ENCODE measurements at places on chromosomes 13 and 19. TPM values are rescaled to one million over a fixed set of nuclear protein-coding genes. Genes with fewer than 3 reads are reported as not detected.

Gene ZNF442
- 3.4 TPM for total RNA-seq

Gene MCEMP1
- total RNA-seq = 0.14 TPM

Gene RNF225
- total RNA-seq = not detected

Gene COL5A3
- 5.9 TPM for total RNA-seq

Gene KRTDAP
- total RNA-seq = not detected

Gene ISYNA1
- 37.1 TPM for total RNA-seq

Gene CC2D1A
- 57.1 TPM for total RNA-seq

Gene ZNF283
- total RNA-seq = 10.3 TPM

Gene KCNC3
- total RNA-seq = 8.6 TPM

DNA sequence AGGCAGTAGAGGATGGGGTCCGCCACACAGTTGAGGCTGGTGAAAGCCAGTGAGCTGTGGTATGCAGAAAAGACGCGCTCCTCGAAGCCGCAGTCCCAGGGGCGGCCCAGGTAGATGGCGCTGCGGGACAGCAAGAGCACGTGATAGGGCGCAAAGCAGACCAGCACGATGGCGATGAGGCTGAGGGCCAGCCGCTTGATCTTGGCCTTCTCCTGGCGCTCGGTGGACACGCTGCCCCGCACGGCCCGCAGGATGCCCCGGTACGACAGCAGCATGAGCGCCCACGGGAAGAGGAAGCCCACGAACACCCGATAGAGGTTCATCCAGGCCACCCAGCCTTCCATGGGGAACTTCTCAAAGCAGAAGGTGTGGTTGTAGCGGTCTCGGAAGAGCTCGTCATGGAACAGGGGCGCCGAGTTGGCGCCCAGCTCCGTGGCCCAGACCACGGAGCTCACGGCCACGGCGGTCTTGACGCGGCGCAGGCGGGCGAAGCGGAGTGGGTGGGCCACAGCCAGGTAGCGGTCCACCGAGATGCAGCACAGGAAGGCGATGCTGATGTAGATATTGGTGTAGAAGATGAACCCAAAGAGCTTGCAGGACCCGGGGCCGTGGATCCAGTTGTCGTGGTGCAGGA is 6.5 kb upstream of the OPA3 start:
- DNase-seq = peak; percentile 49

DNA sequence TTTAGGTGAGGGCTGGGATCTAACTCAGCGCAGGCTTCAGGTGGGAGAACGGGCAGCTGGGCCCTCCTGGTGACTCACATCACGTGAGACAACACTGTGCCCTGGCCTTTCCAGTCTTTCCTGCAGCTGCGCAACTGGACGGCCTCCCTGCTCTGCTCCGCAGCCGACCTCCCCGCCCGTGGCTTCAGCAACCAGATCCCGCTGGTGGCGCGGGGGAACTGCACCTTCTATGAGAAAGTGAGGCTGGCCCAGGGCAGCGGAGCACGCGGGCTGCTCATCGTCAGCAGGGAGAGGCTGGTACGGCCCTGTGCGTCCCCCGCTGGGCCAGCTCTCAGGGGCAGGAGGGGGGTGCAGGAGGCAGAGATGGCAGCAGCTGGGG is 8.8 kb downstream of the SPPL2B start:
- no peak for DNase-seq

GRCh38 chr19:35251456-35251855 is 2.7 kb downstream of the LSR start:
- no peak for DNase-seq

DNA sequence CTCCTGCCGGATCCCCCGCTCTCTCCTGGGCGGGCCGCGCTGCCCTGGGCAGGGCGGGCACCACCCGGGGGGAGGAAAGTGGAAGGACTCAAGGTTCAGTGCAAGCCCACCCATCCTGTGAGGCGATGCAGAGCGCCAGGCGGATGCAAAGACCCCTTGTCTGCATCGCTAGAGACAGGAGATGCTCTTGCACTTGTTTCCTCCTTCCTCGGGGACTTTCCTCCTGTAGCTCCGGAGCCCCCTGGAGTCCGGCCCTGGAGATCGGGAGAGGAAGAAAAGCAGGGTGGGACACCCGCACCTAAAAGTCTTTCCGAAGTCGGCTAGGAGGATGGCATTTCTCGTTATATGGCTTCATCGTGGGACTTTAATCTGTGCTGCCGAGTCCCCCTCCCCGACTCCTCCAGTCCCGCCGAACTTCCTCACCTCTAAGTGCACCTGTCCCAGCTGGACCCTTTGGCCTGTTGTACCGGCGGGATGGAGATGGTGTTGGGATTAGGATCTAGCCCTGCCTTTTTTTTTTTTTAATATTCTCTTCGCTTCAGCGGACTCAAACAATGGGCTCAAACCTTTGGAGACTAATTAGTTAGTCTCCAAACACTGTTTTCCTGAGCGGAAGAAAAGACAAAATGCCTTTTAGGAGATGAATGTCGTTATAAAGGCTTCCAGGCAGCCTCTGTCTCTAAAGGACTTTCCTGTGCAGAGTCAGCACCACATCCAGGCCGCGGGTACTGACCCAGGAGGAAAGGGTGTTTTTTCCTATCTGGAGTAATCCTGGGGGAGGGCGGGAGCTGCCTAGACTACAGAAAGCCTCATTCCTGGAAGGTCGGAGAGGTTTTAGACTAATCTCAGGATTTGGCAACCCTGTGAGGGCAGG is 725 bp downstream of the FAM124A start:
- DNase-seq = no peak

GRCh38 chr13:80989747-80990146 is 648.8 kb upstream of the SPRY2 start:
- no peak for DNase-seq

- DNase-seq = no peak
Measured at GRCh38 chr19:10418235-10418484, 2.2 kb upstream of the PDE4A start.

DNA sequence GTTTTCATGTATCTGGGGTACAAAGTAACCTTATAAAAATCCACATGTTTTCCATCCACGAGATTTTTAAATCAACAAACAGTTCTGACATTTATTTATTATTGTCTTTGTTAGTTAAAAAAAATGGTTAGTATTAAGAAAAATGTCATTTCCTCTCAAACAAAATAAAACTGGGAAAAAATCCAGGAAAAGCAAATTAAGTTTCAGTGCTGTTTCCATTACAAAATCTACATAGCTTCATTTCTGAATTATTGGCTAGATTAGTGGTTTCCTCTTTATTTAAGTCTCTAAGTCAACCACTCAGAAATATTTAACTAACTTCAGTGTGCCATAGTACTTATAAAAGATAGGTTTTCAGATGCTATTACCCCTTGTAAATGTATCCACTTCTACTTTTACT is 49.1 kb downstream of the MZT1 start:
- no peak for DNase-seq

DNA sequence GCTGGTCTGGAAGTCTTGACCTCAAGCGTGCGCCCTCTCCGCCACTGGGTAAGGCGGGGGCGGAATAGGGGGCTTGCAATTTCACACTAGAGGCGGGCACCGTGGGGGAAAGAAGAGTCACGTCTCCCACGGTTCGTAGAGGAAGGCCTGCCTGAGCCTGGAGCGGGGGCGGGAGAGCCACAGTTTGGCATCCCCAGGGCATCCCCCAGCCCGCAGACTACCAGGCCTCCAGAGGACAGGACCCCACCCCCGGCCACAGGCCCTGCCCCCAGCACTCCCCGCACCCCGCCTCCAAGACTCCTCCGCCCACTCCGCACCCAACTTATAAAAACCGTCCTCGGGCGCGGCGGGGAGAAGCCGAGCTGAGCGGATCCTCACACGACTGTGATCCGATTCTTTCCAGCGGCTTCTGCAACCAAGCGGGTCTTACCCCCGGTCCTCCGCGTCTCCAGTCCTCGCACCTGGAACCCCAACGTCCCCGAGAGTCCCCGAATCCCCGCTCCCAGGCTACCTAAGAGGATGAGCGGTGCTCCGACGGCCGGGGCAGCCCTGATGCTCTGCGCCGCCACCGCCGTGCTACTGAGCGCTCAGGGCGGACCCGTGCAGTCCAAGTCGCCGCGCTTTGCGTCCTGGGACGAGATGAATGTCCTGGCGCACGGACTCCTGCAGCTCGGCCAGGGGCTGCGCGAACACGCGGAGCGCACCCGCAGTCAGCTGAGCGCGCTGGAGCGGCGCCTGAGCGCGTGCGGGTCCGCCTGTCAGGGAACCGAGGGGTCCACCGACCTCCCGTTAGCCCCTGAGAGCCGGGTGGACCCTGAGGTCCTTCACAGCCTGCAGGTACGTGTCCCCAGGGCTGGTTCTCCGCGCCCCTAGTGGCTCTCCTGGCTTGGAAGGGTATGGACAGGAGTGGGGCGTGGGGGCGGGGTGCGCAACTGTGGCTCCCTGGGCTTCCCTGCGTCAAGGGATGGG is at the start of gene ANGPTL4:
Gene ANGPTL4, plus strand, starts transcription at position 353 of the 969 bp plus-strand sequence. Its CDS starts 167 bp downstream, at position 520.
- peak; percentile 58 for DNase-seq

GRCh38 chr19:1226227-1226518 is 11.6 kb downstream of the CBARP start:
- DNase-seq = no peak

DNA sequence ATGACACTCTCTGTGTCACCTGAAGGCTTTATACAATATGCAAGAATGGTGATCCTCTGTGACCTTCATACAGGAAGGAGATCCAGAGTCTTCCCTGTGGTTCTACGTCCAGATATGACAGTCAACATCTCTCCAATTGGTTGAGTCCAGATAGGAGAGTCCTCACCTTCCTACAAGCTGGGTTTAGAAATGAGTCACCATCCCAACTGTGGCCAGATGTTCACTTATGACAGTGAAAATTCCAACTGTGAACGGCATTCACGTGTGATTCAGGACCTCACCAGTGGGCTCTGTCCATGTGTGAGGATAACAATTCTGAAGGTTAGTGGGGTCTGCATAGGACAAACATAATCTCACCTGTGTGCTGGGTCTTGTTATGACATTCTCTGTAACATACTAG is 52.5 kb upstream of the ZNF728 start:
- no peak for DNase-seq

DNA sequence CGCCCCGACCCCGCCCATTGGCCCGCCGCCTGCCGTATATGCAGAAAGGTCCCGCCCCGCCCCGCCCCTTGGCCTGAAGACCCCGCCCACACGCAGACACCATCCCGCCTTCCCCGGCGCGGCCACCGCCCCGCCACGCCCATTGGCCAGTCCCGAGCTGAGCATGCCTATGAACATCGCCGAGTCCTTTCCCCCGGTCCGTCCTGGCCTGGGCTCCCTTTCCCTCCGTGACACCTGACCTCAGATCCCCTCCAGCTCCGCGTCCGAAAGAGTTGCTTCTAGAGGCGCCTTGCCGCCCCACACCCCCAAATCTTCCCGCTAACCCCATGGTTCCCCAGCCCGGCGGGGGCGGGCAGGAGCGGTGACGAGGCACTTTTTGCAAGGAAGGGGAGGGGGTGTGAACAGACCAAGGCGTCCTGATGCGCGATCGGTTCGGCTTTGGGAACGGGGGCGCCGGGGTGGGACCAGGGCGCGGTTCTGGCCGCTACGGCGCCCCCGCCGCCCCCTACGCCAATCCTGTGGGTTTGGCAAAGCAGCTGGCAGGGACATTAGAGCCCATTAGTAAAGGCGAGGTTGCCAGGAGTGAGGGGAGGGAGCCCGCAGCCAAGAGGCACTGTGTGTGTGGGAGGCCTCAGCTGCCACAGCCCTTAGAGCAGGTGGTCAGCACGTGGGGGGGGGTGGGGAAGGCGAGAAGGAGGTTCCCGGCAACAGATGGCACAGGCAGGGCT is 406 bp upstream of the NUMBL start:
- DNase-seq = peak; percentile 92

DNA sequence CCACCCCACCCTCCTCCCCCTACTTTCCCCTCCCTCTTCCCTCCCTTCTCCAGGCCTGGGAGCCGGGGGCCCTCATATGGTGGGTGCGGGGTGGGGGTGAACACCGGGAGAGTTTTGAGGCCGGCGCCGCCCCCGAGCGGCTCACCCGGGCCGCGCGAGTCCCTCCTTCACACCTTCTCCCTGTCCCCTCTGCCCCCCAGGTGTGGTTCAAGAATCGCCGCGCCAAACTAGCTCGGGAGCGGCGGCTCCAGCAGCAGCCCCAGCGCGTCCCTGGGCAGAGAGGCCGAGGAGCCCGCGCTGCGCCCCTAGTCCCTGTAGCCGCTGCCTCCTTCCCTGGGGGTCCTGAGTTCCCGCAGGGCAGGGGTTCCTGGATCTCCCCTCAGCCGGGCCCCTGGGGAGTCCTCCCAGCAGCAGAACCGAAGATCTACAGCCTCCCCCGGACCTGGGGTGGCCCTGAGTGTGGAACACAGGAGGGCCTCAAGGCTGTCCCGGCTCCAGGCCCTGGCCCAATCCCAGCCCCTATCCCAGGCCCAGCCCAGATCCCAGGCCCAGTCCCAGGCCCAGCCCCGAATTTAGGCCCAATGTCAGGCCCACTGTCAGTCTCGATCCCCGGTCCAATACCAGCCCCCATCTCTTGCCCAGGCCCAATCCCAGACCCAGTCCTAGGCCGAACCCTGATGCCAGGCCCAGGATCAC is 1.7 kb downstream of the TPRX2 start:
- DNase-seq = no peak

DNA sequence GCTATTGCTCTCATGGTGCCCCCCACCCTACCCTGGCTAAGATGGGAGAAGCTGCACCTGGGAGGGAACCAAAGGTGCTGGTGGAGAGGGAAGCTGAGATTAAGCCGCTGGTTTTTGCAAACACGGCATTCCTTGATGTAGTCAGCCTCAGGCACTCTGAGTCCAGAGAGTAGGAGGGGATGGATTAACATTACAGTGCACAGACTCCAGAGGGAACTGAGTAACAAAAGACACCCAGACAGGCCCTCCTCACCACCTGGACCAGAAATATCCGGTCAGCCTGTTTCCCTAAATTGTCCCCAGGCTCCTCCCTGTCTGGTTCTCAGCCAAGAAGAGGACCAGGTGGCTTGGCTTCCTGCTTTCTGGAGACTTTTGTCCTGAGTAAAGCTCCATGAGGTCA is 28.9 kb upstream of the PABPC3 start:
- no peak for DNase-seq

DNA sequence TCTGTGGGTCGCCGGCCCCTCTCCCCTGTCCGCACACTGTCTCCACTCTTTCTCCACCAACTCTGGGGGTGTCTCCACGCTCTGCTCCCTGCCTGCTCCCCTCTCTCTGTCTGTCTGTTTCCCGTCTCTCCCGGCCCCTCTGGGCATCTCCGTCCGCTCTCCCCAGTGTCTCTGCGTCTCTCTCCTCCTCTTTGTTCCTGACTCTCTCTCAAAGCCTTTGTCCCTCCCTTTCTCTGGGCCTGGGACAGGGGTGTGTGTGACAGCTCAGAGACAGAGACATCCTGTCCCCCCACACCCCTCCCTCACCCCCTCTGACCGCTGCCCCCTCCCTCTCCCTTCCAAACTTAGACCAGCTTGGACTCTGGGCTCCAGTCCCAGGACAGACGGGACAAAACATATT is 668 bp upstream of the SBK3 start:
- no peak for DNase-seq

GRCh38 chr19:21750586-21751128 is 16.7 kb downstream of the ZNF100 start:
- DNase-seq = no peak

DNA sequence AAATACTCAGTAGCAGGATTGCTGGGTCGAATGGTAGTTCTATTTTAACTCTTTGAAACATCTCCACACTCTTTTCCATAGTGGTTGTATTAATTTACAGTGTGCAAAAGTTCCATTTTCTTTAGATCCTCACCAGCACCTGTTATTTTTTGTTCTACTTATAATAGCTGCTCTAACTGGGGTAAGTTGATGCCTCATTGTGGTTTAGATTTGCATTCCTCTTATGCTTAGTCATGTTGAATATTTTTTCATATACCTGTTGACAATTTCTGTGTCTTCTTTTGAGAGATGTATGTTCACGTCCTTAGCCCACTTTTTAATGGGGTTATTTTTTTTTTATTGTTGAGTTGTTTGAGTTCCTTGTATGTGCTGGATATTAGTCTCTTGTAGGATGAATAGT is 144.6 kb downstream of the NBEA start:
- no peak for DNase-seq

Measured in mucosa of gallbladder (tissue), 1 donor.